ENCODE measurements at places on chromosomes 1 and 21.

GRCh38 chr1:156476501-156477298 lies 23.9 kb downstream of the MEF2D start:
- peak; percentile 79 for DNase-seq

GRCh38 chr1:67818725-67819301 lies 14.5 kb downstream of the GNG12 start:
- no peak for DNase-seq

GRCh38 chr1:26857473-26858060 lies 5.4 kb upstream of the SFN start:
- DNase-seq, result no peak

- peak; percentile 75 for DNase-seq
Measured at GRCh38 chr1:17212487-17213121, 7.7 kb downstream of the PADI1 start.

DNA sequence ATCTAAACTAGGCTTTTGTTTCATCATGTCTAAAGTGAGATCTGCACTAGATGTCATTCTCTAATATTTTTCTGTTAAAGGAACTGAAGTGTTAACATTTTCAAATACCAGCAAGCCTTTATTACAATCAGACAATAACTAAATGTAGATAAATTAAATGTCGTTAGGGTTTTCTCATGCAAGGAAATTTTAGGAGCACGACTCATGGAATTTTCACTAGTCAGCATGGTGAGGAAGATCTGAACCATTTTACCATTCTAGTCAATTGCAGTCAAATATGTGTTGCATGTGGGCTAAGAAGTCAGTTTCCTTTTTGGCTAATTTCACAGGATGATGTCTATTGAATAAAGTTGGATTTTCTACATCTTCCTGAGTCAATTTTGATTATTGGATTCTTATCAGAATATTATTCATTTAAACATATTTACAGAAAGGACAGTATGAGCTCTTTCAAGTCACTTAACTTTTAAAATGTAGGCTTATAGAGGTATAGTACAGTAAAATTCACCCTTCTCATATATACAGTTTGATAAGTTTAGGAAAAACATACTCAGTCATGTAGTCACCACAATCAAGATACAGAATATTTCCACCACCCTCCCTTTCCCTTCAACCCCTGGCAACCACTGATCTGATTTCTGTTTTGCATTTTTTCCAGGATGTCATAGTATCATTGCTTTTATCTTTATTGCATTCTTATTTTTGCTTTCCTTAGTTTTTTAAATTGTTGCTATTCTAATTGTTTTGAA lies 9.2 kb downstream of the GCSAML start:
- DNase-seq, result no peak

GRCh38 chr21:27173053-27173452 lies 206.2 kb upstream of the ADAMTS5 start:
- no peak for DNase-seq

DNA sequence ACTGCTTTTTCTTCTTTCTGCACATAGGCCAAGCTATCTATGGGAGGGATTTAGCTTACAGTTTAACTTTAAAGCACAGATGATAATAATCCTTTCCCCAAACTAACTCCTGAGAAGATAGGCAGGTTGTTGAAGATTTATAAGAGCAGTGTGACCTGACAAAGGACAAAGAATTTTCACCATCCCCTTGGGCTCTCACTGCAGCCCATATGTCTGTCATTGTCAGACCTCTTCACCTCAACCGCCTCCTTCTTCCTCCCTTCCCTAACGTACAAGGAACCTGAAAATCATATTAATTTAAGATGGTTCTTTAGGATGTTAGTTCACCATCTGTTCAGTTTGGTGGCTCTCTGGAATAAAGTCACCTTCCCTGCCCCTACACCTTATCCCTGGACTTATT lies 5.0 kb downstream of the RNU1-2 start:
- DNase-seq, result no peak

GRCh38 chr1:38685388-38685787 lies 174.2 kb downstream of the RRAGC start:
- no peak for DNase-seq

DNA sequence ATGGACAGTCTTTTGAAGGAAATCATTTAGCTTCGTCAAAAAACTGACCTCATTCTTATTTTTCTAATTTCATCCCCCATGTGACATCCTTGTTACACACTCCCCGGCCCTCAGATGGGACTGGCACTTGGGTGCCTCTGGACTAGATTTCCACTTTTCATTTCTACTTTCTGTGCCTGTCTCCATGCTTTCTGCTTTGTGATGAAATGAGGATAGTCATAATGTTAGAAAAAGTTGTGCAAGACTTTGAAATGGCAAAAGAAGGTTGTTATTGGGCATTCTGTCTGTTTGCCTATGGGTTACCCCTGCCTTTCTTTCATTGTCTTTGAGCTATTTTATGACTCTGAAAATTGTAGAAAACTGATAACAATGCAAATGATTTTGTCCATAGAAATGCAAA lies 54.9 kb downstream of the MDM4 start:
- DNase-seq, result no peak

GRCh38 chr1:14891991-14892390 lies 261.6 kb upstream of the TMEM51 start:
- no peak for DNase-seq

DNA sequence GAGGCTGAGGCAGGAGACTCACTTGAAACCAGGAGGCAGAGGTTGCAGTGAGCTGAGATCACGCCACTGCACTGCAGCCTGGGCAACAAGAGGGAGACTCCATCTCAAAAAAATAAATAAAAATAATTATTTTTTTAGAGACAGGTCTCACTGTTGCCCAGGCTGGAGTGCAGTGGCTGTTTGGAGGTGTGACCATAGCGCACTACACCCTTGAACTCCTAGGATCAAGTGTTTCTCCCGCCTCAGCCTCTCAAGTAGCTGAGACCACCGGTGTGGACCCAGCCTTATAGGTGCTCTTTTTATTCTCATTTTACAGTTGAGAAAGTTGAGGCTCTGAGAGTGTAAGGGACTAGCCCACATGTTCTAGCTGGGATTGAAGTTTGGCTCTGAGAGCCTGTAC lies 15.6 kb upstream of the GRHL3 start:
- DNase-seq, result no peak

- DNase-seq, result no peak
Measured at GRCh38 chr1:30701258-30701633, 22.1 kb downstream of the MATN1 start.

- no peak for DNase-seq
Measured at GRCh38 chr1:216643176-216643575, 80.1 kb downstream of the ESRRG start.

DNA sequence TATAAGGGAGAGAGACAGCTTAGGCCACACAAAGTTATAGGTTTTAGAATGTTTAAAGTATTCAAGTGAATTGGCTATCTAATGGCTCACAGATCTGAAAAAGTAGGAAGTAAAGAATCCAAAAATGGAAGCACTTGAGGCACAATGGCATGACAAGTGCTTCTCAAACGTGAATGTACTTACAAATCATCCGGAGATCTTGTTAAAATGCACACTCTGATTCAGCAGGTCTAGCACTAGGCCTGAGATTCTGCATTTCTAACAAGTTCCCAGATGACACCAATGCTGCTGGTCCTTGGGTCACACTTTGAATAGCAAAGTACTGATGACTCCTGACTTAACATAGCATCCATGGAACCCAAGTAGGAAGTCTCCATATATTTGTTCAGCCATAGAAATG lies 20.9 kb upstream of the AGL start:
- DNase-seq, result no peak

DNA sequence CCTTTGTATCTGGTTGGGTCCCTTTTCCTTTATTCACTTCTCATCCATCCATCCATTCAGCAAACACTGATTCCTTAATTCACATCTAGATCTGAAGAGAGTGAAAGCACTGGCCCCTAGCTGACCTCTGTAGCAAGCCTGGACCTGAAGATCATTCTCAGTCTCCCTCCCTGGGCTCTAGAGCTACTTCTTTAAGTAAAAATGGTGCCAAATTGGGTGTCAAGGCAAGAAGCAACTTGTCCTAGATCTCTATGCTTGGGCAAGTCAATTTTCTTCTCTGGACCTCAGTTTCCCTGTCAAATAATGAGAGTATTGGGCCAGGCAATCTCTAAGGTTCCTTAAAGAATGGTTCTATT lies 36.1 kb downstream of the PLXNA2 start:
- DNase-seq, result no peak

- DNase-seq, result peak; percentile 71
Measured at GRCh38 chr1:28449904-28450303, 55.9 kb upstream of the RCC1 start.

- DNase-seq, result no peak
Measured at GRCh38 chr1:108575375-108575774, 15.5 kb downstream of the EEIG2 start.

DNA sequence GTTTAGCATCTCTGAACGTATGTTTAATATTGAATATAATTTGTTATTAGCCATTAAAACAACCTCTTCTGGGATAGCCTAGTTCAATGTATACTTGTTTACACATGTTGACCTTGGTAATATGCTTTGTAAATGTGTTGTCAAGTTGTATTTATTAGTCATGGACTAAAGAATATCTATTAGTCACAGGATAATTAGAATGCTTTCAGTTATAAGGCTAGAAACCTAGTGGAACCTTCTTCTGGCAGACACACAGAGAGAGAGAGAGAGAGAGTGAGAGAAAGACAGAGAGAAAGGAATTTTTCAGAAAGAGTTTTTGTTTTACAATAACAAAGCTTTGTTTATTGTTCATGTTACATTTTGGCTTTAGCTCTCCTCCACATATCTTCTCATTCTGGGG lies 181.1 kb upstream of the APP start:
- no peak for DNase-seq

DNA sequence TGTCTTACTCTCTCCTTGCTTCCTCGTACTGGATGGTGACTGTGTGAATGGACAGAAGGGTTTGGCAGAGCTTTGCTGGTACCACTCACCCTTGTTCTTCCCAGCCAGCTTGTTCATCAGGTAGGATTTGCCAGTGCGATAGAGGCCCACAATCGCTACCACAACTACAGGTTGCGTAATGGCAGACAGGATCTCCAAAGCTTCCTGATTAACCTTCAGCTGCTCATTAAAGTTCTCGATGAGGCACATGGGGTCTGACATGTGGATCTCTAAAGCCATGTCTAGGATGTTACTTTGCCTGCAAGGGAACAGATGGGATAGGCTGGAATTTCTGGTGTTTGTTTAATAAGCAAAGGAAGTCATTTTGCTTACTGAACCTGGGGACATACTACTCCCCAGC lies 3.4 kb downstream of the GBP5 start:
- no peak for DNase-seq

DNA sequence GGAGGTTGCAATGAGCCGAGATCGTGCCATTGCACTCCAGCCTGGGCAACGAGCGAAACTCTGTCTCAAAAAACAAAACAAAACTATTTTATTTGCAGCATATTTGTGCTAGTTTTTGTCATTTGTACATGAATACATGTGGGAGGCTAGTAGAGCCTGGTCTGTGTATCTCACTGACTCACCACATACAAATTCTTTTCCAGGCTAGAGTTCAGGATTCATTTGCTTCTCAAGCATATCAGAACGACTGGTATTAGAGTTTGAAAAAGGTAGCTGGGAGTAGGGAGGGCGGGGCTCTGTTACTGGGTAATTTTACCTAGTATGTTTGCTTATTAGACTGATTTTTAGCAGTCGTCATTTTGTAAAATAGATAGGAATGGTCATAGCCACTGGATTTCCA lies 4.5 kb upstream of the TOR3A start:
- DNase-seq, result peak; percentile 27

- DNase-seq, result no peak
Measured at GRCh38 chr1:152160576-152160975, 1.5 kb upstream of the RPTN start.

DNA sequence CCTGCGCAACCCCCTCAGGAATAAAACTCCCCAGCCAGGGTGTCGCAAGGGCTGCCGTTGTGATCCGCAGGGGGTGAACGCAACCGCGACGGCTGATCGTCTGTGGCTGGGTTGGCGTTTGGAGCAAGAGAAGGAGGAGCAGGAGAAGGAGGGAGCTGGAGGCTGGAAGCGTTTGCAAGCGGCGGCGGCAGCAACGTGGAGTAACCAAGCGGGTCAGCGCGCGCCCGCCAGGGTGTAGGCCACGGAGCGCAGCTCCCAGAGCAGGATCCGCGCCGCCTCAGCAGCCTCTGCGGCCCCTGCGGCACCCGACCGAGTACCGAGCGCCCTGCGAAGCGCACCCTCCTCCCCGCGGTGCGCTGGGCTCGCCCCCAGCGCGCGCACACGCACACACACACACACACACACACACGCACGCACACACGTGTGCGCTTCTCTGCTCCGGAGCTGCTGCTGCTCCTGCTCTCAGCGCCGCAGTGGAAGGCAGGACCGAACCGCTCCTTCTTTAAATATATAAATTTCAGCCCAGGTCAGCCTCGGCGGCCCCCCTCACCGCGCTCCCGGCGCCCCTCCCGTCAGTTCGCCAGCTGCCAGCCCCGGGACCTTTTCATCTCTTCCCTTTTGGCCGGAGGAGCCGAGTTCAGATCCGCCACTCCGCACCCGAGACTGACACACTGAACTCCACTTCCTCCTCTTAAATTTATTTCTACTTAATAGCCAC lies 696 bp downstream of the TGFB2 start:
- peak; percentile 80 for DNase-seq

GRCh38 chr1:191907121-191907520 lies 251.1 kb upstream of the RGS18 start:
- no peak for DNase-seq

DNA sequence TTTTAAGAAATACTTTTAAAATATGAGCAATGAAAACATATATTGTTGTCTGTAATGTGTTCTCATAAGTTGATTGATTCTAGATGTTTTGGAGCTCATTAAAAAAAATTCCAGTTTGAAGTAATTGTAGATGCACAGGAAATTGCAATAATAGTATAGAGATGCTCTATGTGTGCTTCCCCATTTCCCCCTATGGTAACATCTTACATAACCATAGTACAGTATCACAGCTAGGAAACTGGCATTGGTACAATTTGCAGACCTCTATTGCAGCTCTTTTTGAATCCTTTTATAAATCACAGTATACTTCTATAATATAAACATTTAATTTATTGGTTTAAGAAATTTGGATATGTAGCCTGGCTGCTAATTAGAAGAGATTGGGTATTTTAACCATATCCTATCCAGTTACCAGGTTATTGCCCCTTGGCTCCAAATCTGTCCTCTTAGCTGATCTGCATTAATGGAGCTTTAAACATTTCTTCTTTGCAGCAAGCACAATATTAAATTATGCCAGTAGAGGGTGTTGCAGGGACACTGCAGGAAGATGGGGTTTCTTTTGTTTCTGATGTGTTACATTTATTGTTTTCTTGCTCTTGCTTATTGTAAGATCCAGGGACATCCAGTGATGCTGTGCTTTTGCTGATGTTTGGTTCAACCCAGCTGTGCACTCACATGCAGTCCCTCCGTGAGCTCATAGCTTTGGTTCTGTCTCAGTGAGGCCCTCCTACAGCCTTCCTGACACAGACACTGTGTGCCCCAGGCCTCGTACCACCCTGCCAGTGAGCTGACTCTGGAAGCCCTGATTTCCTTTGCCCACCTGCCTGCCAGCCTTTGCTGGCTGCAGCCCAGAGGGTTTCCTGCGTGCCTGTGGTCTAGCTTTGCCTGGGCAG lies 103.3 kb downstream of the RABGAP1L start:
- peak; percentile 76 for DNase-seq

Measured in astrocyte of the spinal cord (primary cell).